MCF 10A (cell line): ENCODE measurements at places on chromosomes 7 and 10. TPM values are rescaled to one million over a fixed set of nuclear protein-coding genes. Genes with fewer than 3 reads are reported as not detected.
A peak's percentile ranks its signal among the peaks of the same experiment; 100 is the strongest.

GRCh38 chr10:60123172-60123571 is 216.8 kb upstream of the CCDC6 start:
- no peaks in the 10 kb centered on the region for H3K27me3 ChIP-seq
- peak overlapping the region; percentile 83 for H3K27ac ChIP-seq
- DNase-seq, result peak; percentile 85

GRCh38 chr10:31401287-31401686 is 82.3 kb downstream of the ZEB1 start:
- no peaks in the 10 kb centered on the region for H3K36me3 ChIP-seq
- DNase-seq, result peak; percentile 19
- no peak overlapping the region for H3K27ac ChIP-seq
- no peaks in the 10 kb centered on the region for H3K27me3 ChIP-seq
- H3K4me3 ChIP-seq, result no peak overlapping the region

DNA sequence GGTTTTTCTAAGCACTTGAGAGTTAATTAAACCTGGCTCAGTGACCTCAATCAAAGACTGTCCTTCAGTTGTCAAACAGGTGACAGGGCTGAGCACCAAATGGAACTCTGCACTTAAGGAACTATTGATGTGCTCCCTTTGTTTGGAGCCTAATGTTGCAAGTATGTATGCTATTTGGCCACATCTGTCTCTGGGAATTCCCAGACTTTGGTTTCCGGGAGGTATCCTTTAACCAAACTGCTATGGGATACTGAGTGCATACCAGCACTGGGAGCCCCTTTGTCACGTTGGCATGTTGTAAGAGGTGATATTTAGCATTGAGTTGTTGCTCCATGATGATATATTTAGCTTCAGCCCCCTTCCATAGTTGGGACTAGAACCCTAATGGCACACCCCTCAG is 25.2 kb downstream of the ASZ1 start:
- H3K4me3 ChIP-seq, result no peak overlapping the region
- no peak overlapping the region for H3K27ac ChIP-seq
- H3K27me3 ChIP-seq, result peaks cover 63% of the 10 kb centered on the region
- DNase-seq, result no peak
- H3K4me1 ChIP-seq, result no peaks in the 10 kb centered on the region
- H3K36me3 ChIP-seq, result no peaks in the 10 kb centered on the region

- H3K27ac ChIP-seq, result no peak overlapping the region
- no peak for DNase-seq
Measured at GRCh38 chr7:54360075-54360840, 181.9 kb upstream of the VSTM2A start.

Gene PRR15
- total RNA-seq, result 6.8 and 8.0 TPM in 2 replicates

DNA sequence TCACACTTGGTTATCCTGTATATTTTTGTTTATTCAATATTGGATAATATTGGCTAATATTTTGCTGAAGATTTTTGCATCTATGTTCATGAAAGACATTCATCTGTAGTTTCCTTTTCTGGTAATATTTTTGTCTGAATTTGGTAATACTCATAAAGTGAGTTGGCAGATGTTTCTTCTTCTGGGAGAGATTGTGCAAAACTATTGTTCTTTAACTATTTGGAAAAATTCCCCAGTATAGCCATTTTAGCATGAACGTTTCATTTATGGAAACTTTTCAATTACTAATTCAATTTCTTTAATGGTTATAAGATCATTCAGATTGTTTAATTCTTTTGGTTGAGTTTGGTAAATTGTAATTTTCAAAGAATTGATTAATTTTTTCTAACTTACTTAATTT is 560.8 kb upstream of the FZD8 start:
- H3K4me3 ChIP-seq, result no peak overlapping the region
- H3K36me3 ChIP-seq, result no peaks in the 10 kb centered on the region
- no peaks in the 10 kb centered on the region for H3K4me1 ChIP-seq
- no peak for DNase-seq
- H3K27ac ChIP-seq, result no peak overlapping the region
- no peaks in the 10 kb centered on the region for H3K27me3 ChIP-seq

GRCh38 chr10:3542185-3542611 is 242.8 kb downstream of the KLF6 start:
- H3K4me3 ChIP-seq, result no peak overlapping the region
- no peaks in the 10 kb centered on the region for H3K36me3 ChIP-seq
- H3K27ac ChIP-seq, result peak overlapping the region; percentile 36
- H3K4me1 ChIP-seq, result peaks cover 13% of the 10 kb centered on the region

- H3K4me1 ChIP-seq, result no peaks in the 10 kb centered on the region
- H3K27ac ChIP-seq, result no peak overlapping the region
- DNase-seq, result no peak
- H3K4me3 ChIP-seq, result no peak overlapping the region
- H3K36me3 ChIP-seq, result peaks cover 4% of the 10 kb centered on the region
Measured at GRCh38 chr10:49368256-49368655, 27.6 kb downstream of the DRGX start.

DNA sequence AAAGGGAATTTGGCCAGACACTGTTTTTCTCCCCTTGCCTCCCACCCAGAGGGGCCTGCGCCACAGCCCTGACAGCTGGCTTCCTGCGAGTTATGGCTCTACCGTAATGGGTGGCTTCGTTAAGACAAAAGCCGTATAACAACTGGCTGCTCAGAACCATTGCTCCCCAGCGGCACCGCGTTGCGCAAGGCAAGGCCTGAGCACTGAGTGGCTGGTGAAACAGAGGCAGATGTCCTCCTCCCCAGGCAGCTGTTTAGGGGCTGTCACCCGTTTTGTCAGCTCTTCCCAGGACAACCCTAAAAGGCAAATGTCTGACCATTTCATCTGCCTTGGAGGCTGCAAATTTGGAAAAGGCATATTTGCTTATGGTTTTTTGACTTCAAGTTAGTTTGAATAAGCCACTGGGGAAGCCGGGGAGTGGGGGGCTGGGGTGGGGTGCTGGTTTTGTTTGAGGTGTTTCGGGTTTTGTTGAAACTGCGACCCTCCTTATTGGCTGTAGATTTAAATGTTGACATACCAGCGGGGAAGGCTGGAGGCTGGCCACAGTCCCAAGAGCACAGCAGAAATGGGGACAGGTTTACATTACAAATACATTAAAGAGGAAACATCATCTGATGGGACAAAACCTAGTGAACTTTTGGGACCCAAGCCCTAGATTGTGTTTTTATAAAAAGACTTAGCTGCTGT is 681 bp upstream of the SPOCK2 start:
- no peak overlapping the region for H3K27ac ChIP-seq
- H3K4me1 ChIP-seq, result no peaks in the 10 kb centered on the region
- no peaks in the 10 kb centered on the region for H3K36me3 ChIP-seq
- H3K27me3 ChIP-seq, result no peaks in the 10 kb centered on the region
- no peak for DNase-seq

- peaks cover 26% of the 10 kb centered on the region for H3K4me1 ChIP-seq
- DNase-seq, result peak; percentile 70
- H3K36me3 ChIP-seq, result peaks cover under 1% of the 10 kb centered on the region
- H3K4me3 ChIP-seq, result no peak overlapping the region
Measured at GRCh38 chr10:89426230-89426868, 12.0 kb downstream of the IFIT5 start.

DNA sequence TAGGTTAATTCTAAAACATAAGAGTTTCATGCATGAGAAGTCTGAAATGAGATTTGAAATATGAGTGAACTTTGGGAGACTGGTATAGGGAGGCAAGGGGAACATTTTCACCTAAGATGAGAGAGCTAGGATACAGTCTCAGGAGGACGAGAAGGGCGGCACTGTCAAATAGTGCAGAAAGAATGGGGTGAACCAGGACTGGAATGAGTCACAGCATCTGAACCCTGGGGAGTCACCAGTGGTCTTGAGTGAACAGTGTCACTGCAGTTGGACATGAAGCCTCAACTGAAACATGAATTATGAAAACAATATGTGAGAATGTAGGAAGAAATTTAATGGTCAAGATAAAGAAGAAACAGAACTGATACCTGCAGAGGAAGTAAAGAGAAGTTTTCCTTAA is 33.8 kb downstream of the GNG11 start:
- H3K27me3 ChIP-seq, result no peaks in the 10 kb centered on the region
- no peak overlapping the region for H3K27ac ChIP-seq
- H3K4me3 ChIP-seq, result no peak overlapping the region
- H3K4me1 ChIP-seq, result no peaks in the 10 kb centered on the region
- no peaks in the 10 kb centered on the region for H3K36me3 ChIP-seq
- DNase-seq, result no peak

DNA sequence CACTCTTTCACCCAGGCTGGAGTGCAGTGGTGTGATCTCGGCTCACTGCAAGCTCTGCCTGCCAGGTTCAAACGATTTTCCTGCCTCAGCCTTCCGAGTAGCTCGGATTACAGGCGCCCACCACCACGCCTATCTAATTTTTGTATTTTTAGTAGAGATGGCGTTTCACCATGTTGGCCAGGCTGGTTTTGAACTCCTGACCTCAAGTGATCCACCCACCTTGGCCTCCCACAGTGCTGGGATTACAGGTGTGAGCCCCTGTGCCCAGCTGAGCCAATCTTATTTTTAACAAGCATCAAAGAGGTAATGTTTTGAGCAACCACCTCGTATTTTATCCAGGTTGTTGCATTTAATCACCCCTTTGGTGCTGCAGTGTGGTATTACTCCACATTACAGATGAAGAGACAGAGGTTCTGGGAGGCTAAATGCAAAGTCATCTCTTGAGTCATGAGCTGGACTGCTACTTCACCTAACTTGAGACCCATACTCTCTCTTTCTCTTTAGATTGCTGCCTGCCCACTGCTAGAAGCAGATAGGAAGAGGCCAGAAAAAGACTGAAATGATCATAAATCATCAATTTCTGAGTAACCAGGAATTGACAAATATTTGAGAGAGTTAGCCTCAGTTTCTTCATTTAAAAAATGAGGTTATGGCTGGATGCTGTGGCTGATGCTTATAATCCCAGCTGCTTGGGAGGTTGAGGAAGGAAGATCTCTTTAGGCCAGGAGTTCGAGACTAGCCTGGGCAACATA is 116.2 kb downstream of the CAMK1D start:
- H3K4me3 ChIP-seq, result no peak overlapping the region
- H3K27me3 ChIP-seq, result peaks cover 2% of the 10 kb centered on the region
- DNase-seq, result no peak
- H3K27ac ChIP-seq, result no peak overlapping the region

Gene OR6V1
- not detected in 2 replicates for total RNA-seq

DNA sequence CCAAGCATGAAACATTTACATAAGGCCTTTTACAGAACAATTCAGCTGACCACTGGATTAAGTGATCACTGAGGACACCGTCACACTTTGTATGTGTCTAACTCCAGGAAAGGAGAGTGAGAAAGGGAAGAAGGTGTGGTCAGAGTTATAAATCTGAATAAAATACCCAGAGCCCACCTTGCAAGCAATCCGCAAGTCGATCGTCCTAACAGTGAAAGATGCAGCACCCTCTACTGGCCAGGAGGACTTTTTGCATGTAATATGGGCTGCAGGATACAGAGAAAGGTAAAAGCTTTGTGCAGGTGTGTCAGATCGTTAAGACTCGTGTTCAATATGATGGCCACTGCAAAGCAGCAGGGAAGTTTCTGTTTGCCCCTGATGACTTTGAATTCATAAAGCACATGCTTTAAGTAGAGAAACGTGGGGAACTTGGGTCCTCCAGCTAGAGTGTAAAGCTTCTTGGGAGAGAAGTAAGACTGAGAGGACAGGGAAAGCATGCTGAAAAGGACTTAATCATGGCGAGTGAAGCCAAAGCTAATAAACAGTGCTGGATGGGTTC is 68.5 kb upstream of the BMPER start:
- H3K4me1 ChIP-seq, result peaks cover 13% of the 10 kb centered on the region
- DNase-seq, result no peak
- H3K36me3 ChIP-seq, result no peaks in the 10 kb centered on the region
- no peaks in the 10 kb centered on the region for H3K27me3 ChIP-seq

DNA sequence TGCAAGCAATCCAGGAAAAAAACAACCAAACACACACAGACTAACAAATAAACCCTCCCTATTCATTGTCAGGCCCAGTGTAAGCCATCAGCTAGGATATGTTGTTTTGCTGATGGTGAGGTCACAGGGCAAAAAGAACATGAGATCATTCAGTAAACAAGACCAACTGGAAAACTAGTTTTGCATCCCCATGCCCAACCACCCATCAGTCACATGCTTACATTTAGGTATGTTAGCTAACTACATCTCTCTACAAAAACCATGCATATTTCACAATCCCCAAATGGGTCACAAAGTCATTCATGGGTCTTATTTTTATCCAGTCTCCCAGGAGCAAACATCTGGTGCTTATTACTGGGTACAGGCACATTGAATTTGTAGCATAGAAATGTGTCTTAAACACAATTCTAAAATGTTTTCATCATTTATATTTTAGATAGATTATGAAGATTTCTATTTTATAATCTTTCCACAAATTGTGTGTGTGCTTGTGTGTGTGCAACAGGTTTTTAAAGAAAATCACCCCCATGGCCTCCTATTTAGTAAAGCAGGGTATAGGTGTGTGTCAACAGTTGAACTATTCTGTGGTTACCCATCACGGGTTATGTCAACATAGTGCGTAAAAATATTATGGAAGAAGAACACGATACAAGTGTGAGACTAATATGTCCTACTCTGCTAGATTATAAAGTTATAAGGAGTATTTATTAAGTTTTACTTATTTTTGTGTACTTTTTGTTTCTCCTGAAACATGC is 103.8 kb upstream of the AKR1E2 start:
- peak; percentile 22 for DNase-seq
- no peak overlapping the region for H3K27ac ChIP-seq
- no peaks in the 10 kb centered on the region for H3K36me3 ChIP-seq
- no peaks in the 10 kb centered on the region for H3K27me3 ChIP-seq
- H3K4me1 ChIP-seq, result peaks cover 6% of the 10 kb centered on the region
- H3K4me3 ChIP-seq, result no peak overlapping the region

DNA sequence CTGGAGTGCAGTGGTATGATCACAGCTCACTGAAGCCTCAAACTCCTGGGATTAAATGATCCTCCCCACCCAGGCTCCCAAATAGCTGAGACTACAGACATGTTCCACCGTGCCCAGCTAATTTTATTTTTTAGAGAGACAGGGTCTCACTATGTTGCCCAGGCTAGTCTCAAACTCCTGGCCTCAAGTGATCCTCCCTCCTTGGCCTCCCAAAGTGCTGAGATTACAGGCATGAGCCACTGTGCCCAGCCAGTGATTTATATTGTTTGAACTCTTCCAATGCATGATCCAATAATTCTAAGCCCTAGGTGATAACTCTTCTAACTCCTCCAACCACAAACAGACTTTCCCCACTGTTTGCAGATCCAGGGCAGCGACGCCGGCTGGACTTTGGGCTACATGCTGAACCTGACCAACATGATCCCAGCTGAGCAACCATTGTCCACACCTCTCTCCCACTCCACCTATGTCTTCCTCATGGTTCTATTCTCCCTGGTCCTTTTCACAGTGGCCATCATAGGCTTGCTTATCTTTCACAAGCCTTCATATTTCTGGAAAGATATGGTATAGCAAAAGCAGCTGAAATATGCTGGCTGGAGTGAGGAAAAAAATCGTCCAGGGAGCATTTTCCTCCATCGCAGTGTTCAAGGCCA is 41.8 kb upstream of the CC2D2B start:
- H3K27me3 ChIP-seq, result no peaks in the 10 kb centered on the region
- DNase-seq, result no peak
- no peak overlapping the region for H3K27ac ChIP-seq
- H3K36me3 ChIP-seq, result no peaks in the 10 kb centered on the region

- H3K27ac ChIP-seq, result no peak overlapping the region
- DNase-seq, result no peak
- no peaks in the 10 kb centered on the region for H3K27me3 ChIP-seq
- H3K4me1 ChIP-seq, result no peaks in the 10 kb centered on the region
Measured at GRCh38 chr10:54478601-54479000, 322.4 kb downstream of the PCDH15 start.

Gene EMX2
- not detected in 2 replicates for total RNA-seq
